Kidney (tissue), 22 donors: ENCODE measurements at places on chromosomes 3 and 15.

DNA sequence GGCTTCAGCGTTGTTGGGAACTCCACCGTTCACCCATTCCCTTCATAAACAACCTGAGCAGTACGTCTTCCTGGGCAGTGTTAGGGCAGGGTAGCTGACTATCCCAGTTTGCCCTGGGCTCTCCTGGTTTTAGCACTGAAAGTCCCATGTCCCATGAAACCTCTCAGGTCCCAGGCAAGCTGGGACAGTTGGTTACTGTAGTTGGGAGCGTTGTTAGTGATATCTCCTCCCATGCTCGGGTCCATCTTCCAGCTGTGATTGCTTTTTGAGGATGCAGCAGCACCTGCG, 60.9 kb upstream of the HERC1 start:
- DNase-seq = no peak

DNA sequence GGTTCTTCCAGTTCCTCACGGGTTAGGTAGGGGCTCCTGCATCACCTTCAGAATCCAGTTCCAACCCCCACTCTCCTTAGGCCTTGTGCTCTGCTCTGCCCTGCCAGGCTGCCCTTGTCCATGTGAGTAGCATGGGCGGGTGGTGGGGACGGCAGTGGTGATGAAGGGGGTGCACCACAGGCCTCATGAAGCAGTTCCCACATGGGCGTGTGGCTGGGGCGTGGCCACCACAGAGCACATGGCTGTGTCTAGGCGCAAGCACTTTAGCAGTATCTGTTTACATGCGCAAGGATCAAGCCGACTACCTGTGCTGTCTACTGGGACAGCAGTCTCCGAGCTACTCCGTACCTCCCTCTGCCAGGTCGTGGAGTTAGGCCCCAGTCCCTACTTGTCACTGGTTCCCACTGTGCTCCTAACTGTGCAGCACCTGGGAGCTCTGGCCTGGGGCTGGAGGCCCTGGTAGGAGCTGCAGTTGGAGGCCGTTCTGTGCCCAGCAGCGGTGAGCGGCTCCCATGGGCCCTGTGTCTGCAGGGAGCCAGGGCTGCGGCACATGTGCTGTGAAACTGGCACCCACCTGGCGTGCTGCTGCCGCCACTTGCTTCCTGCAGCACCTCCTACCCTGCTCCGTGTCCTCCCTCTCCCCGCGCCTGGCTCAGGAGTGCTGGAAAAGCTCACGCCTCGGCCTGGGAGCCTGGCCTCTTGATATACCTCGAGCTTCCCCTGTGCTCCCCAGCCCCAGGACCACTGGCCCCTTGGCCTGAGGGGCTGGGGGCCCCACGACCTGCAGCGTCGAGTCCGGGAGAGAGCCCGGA, 53.5 kb downstream of the PLXNA1 start:
- no peak for DNase-seq

DNA sequence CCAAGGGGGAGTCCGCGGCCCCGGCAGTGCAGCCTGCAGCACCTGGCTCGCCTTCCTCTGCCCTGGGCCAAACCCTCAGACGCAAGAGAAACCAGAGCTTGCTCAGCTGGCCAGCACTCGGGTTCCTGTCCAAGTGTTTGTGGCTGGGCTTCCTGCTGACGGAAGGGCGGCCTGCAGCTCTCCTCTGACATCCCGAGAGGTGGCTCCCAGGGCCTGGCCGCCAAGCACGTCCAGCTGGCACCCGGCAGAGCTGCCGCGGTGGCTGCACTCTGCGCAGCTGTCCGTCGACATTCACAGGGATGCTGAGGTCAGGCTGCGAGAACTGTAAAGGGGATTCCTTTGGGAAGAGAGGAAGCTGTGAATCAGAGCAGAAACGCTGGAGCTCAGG, 85.6 kb downstream of the CPN2 start:
- peak; percentile 80 for DNase-seq

DNA sequence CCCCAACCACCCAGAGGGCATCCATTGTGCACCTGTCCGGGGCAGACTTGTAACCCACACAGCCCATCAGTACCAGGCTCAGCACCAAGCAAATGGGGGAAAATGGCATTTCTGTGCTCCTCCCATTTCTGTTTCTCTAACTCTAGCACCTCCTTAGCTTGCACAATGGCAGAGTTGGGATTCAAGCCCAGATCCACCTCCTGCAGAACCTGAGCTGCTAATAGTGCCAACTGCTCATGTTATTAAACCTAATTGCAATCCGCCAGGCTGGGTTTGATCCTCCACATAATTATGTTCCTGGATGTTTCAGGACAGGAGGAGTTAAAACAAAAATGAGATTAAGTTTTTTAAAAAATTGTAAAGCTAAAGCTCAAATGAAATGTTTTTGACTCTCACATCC, 235.0 kb downstream of the OCA2 start:
- DNase-seq = no peak

- no peak for DNase-seq
Observed at GRCh38 chr3:172268868-172269267, 179.4 kb downstream of the GHSR start.

DNA sequence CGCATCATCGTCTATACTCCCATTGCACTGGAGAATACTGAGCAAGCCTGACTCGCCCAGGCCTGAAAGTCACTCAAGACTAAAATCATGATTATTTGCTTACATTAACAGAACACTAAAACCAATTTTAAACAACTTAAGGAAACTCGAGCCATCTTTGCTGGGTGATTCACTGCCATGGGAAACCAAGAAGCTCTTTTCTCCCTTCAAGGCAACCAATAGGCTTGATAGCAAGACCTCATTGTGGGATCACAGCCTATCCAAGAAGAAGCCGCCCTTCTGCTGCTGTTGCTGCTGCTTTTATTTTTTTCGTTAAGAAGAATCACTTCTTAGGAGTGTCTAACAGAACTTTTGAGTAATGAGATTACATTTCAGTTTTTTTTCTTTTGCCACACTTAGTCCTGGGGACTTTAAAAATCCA, 479.4 kb downstream of the FOXP1 start:
- DNase-seq = no peak

GRCh38 chr3:4841776-4842440, 137.3 kb upstream of the BHLHE40 start:
- DNase-seq = no peak

DNA sequence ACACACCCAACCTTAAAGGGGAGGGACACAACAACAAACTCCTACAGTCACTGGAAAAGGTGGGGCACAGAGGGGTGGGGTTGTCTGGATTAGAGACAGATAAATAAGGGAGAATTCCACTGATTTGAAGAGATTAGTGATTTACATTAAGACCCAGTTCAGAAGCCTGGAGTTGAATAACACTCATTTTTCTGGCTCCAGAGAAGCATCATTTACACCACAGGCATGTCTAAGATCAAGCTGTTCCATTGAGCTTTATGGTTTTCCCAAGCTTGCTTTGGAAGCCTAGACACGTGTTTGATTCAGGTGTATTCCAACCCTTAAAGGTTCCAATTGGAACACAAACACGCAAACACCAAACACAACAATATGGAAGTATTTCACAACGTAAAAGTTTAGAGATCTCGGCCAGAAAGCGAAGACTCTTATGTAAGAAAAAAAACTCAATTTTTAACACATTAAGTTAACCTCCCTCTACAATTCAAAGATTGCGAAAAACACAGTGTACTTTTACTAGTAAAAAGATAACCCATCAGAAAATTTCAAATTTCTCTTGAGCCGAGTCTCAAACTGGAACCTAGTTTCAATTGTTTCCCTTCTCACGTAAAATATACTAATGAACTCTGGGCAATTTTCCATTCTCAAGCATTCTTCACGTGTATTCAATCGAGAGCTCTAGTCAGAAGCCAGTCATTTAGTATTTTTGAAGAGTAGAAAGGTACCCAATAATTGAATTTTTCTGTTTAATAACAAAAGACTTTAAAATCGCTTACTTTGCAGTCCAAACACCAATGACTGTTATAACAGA, 2.1 kb downstream of the TRA2B start:
- DNase-seq = no peak

GRCh38 chr3:46517016-46517783, 19.4 kb downstream of the RTP3 start:
- DNase-seq = no peak

DNA sequence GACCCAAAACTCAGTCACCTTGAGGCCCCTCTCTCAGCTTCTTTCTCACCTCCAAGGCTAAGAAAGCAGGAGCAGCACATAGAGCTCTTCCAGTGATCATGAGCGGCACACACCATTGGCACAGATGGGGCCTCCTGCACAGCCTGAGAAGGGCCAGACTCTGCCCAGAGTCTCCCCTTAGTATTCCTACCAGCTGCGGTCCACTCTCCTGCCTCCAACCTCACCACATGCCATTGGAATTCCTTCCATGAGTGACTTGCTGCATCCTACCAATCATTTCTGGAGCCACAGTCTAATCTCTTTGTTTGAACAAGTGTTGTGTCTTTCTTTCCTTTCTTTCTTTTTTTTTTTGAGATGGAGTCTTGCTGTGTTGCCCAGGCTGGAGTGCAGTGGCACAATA, 39.3 kb downstream of the CDCP1 start:
- DNase-seq = no peak

- no peak for DNase-seq
Observed at GRCh38 chr3:2211568-2211967, 112.9 kb downstream of the CNTN4 start.

DNA sequence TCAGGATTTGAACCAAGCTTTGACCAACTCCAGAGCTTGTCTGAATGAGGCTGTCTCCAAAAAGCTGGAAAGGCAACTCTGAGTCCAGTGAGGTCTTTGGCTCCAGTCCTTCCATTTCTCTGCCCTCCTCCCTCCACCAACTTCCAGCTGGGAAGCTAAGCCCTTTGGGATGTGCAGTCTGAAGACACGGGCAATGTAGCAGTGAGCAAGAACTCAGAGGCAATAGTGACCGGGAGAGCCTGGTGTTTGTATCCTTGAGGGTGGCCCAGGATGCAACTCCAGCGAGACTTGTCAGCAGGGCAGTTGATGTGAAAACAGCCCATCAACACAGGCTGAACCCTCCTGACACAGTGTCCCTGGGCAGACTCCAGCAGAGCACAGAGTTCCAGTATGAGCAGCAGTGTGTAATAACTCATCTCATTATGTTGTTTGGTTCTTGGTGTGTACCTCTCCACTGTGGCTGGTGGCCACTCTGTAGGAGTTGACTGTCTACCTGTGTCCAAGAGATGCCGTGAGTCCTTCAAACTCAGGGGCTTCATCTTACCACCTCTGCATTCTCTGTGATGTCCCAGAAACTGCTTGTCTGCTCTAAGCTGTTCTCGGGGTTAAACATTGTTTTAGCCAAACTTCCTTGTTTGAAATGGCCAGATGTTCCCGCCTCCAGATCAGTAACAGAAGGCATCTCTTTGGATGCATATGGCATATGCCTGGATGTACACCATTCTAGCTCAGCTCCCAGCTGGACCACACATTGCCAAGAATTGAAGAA, 6.6 kb downstream of the CDCP1 start:
- DNase-seq = no peak

GRCh38 chr15:91559066-91559465, 294.4 kb upstream of the SLCO3A1 start:
- no peak for DNase-seq

DNA sequence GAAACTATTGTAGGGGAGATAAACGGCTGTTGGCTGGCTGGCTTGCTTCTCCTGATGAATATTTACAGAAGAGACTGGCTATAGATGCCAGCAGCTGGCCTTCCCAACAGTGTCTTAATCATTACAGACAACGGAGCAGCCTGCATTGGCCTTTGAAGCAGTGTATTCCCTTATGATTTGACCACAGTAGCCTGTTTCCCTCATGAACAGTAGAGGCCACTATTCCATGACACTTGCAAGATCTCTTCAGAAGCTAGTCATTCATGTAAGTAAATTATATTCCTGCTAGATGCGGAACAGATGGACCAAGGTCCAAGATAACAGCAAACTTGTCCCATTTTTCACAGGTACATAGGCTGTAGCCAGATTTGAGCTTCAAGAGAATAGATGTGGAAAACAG, 47.3 kb downstream of the TMCO5A start:
- DNase-seq = peak; percentile 51

- no peak for DNase-seq
Observed at GRCh38 chr3:3589715-3590130, 209.5 kb upstream of the LRRN1 start.

DNA sequence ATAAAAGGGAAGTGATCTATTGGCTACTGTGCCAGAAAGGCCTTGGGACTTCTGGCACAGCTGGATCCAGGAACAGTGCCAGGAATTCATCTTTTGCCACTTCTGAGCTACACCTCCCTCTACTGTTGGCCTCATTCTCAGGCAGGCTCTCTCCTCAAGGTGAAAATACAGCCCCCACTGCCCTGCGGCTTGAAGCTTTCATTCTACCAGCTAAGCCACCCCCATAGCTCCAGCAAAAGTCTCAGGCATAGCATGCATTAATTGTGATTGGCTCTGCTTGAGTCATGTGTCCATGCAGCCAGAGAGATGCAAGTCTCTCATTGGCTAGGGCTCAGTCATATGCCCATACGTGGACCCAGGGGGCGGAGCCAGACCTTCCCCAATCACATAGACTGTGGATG, 142.4 kb downstream of the TPRA1 start:
- no peak for DNase-seq

DNA sequence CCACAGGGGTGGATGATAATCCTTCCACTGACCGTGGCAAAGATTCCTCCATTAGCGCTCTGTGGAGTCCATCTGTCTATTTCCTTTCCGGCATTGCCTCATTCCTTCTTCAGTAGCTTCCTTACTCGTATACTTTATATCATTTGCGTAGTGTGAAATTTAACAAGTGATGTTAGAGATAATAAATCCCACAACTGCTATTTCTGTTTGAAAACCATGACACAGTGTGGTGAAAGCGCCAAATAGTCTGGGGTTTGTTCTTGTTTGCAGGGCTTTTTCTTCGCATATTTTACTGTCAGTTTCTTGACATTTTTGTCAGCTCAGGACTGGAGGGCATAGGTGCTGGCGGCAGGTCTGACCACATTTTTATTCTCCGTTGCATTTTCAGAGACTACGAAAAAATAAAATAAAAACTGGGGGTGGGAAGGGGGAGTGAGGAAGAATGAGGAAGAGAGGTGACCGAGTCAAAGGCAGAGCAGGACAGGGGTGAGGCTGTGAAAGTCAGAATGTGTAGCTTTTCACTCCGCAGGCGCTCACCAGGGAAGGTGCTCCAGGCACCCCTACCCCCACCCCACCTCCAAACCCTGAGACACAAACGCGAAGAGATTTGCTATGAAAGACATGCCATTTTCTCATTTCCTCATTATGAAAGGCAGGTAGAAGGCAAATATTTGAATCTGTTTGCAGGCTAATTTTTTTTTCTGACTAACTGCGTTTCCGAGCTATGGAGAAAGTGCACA, 965.0 kb downstream of the MCTP2 start:
- DNase-seq = no peak

- DNase-seq = no peak
Observed at GRCh38 chr3:197348014-197348413, 49.6 kb upstream of the DLG1 start.
